ENCODE measurements at places on chromosomes 12 and 14. TPM values are rescaled to one million over a fixed set of nuclear protein-coding genes. Genes with fewer than 3 reads are reported as not detected.
A peak's percentile ranks its signal among the peaks of the same experiment; 100 is the strongest.

The IL23A gene
- total RNA-seq = not detected

The ZNF664 gene
- 95.2 TPM for total RNA-seq

The TMPRSS12 gene
- not detected for total RNA-seq

The KRT78 gene
- total RNA-seq = not detected

The ADCY4 gene
- total RNA-seq = 17.7 TPM

DNA sequence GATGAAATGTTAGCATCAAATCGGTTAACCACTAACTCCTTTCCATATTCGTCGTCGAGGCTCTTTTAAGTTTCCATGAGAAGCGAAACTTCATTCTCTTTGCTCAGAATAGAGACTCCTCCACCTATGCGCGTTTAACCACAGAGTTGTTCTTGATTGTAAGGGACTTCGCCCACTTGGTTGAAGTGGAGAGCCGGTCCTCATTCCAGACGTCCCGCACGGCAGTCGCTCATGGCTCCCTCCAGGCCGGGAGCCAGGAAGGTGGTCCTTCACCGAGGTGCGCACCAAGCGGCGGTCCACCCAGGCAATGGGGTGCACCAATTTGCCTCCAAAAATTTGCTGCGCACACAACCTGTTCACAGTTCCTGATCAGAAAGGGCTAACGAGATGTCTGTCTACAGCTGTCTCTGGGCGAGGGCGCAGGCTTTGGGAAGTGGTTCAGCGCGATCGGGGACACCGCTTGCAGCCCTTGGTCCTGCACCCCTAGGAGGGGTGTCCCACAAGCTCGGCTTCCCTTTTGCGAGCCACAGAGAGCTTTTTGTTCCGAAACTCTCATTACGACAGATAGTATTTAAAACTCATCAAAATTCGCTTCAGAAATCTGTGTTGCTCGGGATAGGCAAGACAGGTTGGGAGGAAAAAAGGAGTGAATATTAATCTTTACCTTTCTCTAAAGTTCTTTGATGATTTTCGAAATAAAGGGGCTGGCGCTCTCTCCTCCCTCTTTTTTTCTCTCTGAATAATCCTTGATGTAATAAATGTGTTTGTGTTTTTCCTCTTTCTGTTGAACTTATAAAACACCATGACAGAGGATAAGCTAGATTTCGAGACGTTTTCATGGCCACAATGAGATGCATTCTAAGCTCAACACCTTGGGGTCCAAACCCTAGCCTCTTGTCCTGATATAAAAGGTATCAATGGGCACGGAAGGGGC is 6.4 kb upstream of the ALX1 start:
- H3K27ac ChIP-seq = no peak overlapping the region
- peak; percentile 61 for DNase-seq
- H3K4me1 ChIP-seq = no peaks in the 10 kb centered on the region
- H3K36me3 ChIP-seq = no peaks in the 10 kb centered on the region

DNA sequence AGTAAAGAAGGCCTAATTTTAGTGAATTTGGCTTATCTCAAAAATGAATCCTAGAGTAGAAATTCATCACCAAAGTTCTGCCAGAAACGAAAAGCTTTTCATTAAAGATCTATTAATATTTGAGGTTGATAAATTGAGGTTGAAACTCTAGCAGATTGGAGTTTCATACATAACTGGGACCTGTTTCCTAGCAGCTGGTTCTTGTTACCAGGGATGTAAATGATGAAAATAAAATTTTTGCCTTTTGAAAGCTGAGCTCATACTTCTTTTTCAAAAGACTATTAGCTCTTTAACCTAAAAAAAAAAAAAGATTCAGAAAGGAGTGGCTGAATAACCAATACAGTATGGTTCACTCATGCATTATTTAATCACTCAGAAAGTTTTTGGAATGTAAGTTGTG is 98.3 kb downstream of the PTGER2 start:
- no peak overlapping the region for H3K4me3 ChIP-seq
- peaks cover 7% of the 10 kb centered on the region for H3K4me1 ChIP-seq
- no peak overlapping the region for H3K27ac ChIP-seq

DNA sequence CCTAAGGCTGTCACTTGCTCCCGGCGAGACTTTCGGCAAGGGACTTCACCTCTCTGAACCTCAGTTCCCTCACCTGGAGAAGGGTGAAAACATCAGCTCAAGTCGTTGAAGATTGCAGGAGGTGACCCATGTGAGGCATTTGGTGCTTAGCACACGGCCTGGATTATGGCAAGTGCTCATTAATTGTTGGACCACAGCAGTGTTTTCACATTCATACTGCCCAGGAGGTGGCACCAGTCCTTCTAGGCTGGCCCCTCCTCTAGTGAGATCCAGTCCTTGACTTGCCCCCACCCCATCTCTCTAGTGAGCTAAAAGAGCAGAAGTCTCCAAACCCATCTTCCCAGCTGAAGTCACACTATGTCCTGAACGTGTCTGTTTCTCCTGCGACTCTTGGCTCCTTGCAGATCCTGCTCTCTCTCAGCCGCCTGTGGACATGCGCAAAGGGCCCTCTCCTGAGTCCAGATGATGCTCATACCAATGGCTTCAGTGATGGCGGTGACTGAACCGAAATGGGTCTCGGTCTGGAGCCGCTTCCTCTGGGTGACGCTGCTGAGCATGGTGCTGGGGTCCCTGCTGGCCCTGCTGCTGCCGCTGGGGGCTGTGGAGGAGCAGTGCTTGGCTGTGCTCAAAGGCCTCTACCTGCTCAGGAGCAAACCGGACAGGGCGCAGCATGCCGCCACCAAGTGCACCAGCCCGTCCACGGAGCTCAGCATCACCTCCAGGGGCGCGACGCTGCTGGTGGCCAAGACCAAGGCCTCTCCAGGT is 1.6 kb downstream of the FICD start:
- H3K4me3 ChIP-seq = no peak overlapping the region
- H3K4me1 ChIP-seq = peaks cover 8% of the 10 kb centered on the region
- no peaks in the 10 kb centered on the region for H3K27me3 ChIP-seq
- no peak for DNase-seq

DNA sequence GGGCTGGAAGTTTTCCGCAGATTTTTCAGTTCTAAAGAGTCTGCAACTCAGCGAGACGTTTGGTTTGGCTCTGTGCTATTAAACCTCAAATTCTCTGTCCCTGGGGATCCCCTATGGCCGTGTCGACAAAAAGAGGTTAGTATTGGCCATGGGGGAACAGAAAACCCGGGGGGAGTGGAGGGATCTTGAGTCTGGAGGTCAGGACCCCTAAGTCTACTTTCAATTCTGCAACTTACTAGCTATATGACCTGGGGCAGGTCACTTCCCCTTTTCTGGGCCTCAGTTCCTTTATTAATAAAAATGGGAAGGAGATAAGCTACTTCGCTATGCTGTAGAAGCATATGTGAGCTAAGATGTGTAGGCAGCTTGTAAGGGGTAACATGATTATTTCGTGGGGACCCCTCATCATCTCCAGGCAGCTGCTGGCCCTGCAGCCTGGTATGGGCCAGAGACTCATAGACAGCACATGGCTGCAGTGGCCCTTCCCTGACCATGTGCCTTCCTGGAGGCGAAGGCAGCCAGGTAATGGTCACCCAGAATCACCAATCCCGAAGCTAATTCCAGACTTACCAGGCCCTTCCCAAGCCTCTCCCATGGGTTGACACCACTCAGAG is 8.6 kb downstream of the ASB2 start:
- H3K27ac ChIP-seq = no peak overlapping the region
- peaks cover 12% of the 10 kb centered on the region for H3K4me1 ChIP-seq
- DNase-seq = peak; percentile 69
- no peak overlapping the region for H3K4me3 ChIP-seq
- no peaks in the 10 kb centered on the region for H3K36me3 ChIP-seq

- H3K4me1 ChIP-seq = peaks cover 3% of the 10 kb centered on the region
- no peak for DNase-seq
- no peak overlapping the region for H3K4me3 ChIP-seq
Measured at GRCh38 chr12:75715323-75715644, 203.9 kb upstream of the KRR1 start.

GRCh38 chr12:58575256-58575655 is 345.0 kb downstream of the LRIG3 start:
- no peak overlapping the region for H3K27ac ChIP-seq
- no peaks in the 10 kb centered on the region for H3K36me3 ChIP-seq
- H3K4me3 ChIP-seq = no peak overlapping the region
- no peaks in the 10 kb centered on the region for H3K4me1 ChIP-seq

DNA sequence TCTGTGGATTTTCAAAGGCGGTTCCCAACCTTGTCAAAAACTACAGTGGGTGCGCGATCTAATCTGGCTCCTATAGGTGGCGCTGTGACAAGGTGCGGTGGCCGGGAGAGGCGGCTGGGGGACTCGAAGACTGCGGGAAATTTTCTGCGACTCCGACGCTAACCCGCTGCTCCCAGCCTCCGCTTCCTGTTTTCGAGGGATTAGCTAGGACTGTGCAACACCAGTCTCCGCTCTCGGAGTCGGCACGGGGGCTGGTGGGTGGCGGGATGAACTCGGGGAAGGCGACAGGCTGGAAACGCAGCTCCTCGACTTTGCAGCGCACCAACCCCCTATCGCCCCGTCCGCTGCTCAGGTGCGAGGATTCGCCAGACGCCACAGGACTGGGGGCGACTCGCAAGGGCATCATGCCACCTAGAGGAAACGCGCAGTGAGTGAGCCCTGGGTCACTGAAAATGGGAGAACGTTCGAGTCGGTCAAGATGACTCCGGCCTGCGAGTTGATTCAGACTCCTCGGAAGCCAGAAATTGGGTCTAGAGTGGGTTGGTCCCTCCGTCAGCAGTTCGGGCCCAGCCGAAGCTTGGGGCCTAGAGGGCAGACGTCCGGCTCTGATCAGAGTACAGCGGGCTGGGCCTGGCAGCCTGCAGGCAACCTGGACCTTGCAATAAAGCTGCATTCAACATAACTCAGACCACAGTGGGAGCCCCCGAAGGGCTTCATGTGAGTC is 5.5 kb upstream of the PAX9 start:
- no peak overlapping the region for H3K27ac ChIP-seq
- H3K36me3 ChIP-seq = no peaks in the 10 kb centered on the region
- H3K4me3 ChIP-seq = no peak overlapping the region
- peak; percentile 69 for DNase-seq
- peaks cover 93% of the 10 kb centered on the region for H3K27me3 ChIP-seq

- DNase-seq = peak; percentile 58
- no peak overlapping the region for H3K27ac ChIP-seq
- H3K4me3 ChIP-seq = no peak overlapping the region
- H3K4me1 ChIP-seq = no peaks in the 10 kb centered on the region
- no peaks in the 10 kb centered on the region for H3K27me3 ChIP-seq
- peaks cover 84% of the 10 kb centered on the region for H3K36me3 ChIP-seq
Measured at GRCh38 chr14:102951034-102951433, 28.6 kb downstream of the AMN start.

- no peaks in the 10 kb centered on the region for H3K36me3 ChIP-seq
- no peak overlapping the region for H3K4me3 ChIP-seq
- H3K27me3 ChIP-seq = no peaks in the 10 kb centered on the region
- H3K4me1 ChIP-seq = peaks cover 16% of the 10 kb centered on the region
- no peak overlapping the region for H3K27ac ChIP-seq
Measured at GRCh38 chr14:85475113-85475512, 54.8 kb upstream of the FLRT2 start.

GRCh38 chr14:75981426-75982265 is at the start of gene TGFB3:
TGFB3 (minus strand) TSS chr14:75981995; CDS start chr14:75980893, 1,102 bp downstream.
- no peaks in the 10 kb centered on the region for H3K36me3 ChIP-seq
- peak; percentile 94 for DNase-seq
- peak within 1 kb of the TSS; percentile 85 for H3K27ac ChIP-seq

DNA sequence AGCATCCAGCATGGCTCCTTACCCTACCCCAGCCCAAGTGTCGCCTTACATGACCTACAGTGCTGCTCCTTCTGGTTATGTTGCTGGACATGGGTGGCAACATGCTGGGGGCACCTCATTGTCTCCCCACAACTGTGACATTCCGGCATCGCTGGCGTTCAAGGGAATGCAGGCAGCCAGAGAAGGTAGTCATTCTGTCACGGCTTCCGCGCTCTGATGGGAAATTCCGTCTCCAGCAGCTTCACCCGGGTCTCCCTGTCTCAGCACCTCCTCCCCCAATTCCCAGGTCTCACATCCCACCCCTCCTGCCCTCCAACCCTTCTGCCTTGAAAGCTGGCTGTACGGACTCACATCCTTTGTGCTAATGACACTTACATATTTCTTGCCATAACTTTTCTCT is 14.6 kb downstream of the PAX9 start:
- peak; percentile 53 for DNase-seq
- H3K4me1 ChIP-seq = no peaks in the 10 kb centered on the region
- no peak overlapping the region for H3K27ac ChIP-seq
- no peaks in the 10 kb centered on the region for H3K36me3 ChIP-seq
- H3K4me3 ChIP-seq = no peak overlapping the region

DNA sequence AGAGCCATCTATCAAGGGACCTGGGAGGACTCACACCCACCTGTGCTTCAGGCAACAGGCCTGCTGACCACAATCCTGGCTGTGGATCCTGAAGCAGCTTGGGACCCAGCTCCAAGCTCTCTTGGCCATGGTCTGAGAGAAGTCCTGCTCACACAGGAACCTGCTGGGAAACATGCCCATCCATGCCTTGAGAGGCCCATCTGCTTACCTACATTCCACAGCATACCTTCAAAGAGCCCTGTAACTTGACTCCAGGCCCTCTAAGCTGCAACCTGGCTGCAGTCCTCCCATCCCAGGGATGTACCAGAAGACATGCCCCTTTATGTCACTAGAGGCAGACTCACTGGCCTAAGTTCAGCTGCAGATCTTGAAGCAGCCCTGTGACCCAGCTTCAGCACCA is 61.7 kb upstream of the AMIGO2 start:
- H3K4me3 ChIP-seq = no peak overlapping the region
- no peaks in the 10 kb centered on the region for H3K27me3 ChIP-seq
- no peak for DNase-seq
- H3K36me3 ChIP-seq = no peaks in the 10 kb centered on the region

- H3K36me3 ChIP-seq = no peaks in the 10 kb centered on the region
- no peaks in the 10 kb centered on the region for H3K4me1 ChIP-seq
- H3K27me3 ChIP-seq = no peaks in the 10 kb centered on the region
Measured at GRCh38 chr14:48289701-48290100, 614.3 kb upstream of the MDGA2 start.

DNA sequence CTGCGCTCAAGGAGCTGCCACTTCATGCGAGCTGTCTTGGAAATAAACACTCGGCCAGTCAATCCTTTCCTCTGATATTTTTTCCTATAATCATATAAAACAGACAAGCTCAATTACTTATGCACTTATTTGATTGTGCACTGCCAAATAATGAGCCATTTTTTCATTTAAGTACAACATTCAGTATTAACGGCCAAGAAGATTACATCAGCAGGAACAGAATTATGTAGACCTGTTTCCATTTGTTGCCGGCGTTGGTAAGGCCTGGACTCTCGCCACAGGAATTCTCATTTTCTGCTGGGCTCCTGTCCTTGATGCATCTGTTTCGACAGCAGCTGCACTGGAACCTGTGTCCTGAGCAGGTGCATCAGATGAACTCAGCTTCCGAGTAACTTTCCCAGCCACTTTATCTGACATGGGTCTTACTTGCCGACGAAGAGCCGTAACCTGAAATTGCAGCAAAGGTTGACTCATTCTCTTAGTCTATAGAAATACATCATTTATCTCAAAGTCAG is 110.2 kb downstream of the KIF21A start:
- no peaks in the 10 kb centered on the region for H3K36me3 ChIP-seq
- H3K27me3 ChIP-seq = no peaks in the 10 kb centered on the region
- DNase-seq = no peak
- peaks cover 9% of the 10 kb centered on the region for H3K4me1 ChIP-seq

- H3K27me3 ChIP-seq = no peaks in the 10 kb centered on the region
- no peak overlapping the region for H3K27ac ChIP-seq
- H3K4me3 ChIP-seq = no peak overlapping the region
- H3K4me1 ChIP-seq = no peaks in the 10 kb centered on the region
Measured at GRCh38 chr12:81863406-81863805, 104.3 kb upstream of the PPFIA2 start.

GRCh38 chr12:84660139-84660538 is 252.5 kb downstream of the SLC6A15 start:
- H3K4me1 ChIP-seq = no peaks in the 10 kb centered on the region
- H3K27ac ChIP-seq = no peak overlapping the region
- no peaks in the 10 kb centered on the region for H3K36me3 ChIP-seq
- H3K4me3 ChIP-seq = no peak overlapping the region
